ENCODE measurements at places on chromosomes 6 and 20.

- DNase-seq, result no peak
Measured at GRCh38 chr20:53805895-53806384, 212.3 kb upstream of the ZNF217 start.

- no peak for DNase-seq
Measured at GRCh38 chr6:106100755-106101154, 14.6 kb downstream of the PRDM1 start.

DNA sequence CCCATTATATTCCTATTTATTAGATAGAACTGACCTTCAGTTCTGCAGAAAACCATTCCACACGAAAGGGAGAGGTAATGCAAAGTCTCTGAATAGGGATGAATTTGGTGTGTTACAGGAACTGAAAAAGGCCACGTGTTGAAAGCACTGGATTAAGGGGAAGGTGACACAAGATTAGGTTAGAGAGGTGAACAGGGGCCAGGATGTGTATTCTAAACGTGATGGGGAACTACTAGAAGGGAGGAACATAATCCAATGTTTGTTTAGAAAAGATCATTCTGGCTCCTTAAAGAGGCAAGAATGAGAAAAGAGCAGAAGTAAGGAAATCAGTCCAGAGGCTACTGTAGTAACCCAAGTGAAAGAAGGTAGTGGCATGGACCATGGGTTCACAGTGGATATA lies 6.3 kb upstream of the ZKSCAN8 start:
- no peak for DNase-seq

DNA sequence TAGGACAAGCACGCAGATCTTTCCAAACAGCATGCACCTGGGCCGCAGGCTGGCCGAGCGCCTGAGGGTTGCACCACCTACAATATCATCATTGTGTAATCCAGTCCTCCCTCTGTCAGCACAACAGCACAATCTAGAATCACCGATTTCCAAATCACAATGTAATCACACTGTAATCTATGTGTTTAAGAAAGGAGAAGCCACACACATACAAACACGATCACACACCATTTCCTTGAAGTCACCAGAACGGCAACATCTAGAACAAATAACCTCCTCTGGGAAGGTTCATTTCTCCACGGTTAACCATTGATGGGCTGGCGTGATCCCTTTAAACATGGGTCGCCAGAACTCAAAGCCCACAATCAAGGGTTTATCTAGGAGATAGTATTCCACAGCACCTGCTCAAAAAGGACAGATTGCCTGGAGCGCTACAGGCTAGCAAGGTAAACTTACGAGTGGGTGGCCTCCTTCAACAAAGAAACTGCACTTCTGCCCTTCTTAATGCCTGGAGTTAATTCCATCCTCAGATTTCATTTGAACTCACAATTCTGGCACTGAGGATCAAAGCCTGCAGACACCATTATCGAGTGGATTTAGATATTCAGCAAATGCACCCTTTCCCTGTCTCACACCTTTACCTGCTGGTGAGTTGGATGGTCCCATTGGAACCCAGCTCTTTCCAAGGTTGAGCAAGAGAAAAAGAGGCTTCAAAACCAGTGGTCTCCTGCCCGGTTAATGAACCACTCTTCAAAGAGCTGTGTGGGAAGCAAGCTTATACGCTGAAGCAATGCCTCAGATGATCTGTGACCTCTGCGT lies 83.8 kb upstream of the FOXQ1 start:
- no peak for DNase-seq

- peak; percentile 8 for DNase-seq
Measured at GRCh38 chr20:51404297-51405060, 138.0 kb downstream of the NFATC2 start.

GRCh38 chr20:53914781-53915445 lies 155.5 kb downstream of the BCAS1 start:
- no peak for DNase-seq

- no peak for DNase-seq
Measured at GRCh38 chr20:2395136-2395535, 14.4 kb downstream of the TGM6 start.

GRCh38 chr6:84691978-84692623 lies 72.3 kb downstream of the TBX18 start:
- DNase-seq, result no peak

GRCh38 chr6:37848371-37848770 lies 28.8 kb downstream of the ZFAND3 start:
- no peak for DNase-seq

GRCh38 chr6:127586372-127586771 lies 9.4 kb downstream of the C6orf58 start:
- DNase-seq, result no peak

- no peak for DNase-seq
Measured at GRCh38 chr6:126957721-126958120, 160.8 kb upstream of the RSPO3 start.

Measured in CD14-positive monocyte (primary cell).